Jurkat, Clone E6-1 (cell line): ENCODE measurements at places on chromosomes 12 and 14.
A peak's percentile ranks its signal among the peaks of the same experiment; 100 is the strongest.

GRCh38 chr12:1593174-1594005, 991 bp downstream of the FBXL14 start:
- peak; percentile 57 for DNase-seq

DNA sequence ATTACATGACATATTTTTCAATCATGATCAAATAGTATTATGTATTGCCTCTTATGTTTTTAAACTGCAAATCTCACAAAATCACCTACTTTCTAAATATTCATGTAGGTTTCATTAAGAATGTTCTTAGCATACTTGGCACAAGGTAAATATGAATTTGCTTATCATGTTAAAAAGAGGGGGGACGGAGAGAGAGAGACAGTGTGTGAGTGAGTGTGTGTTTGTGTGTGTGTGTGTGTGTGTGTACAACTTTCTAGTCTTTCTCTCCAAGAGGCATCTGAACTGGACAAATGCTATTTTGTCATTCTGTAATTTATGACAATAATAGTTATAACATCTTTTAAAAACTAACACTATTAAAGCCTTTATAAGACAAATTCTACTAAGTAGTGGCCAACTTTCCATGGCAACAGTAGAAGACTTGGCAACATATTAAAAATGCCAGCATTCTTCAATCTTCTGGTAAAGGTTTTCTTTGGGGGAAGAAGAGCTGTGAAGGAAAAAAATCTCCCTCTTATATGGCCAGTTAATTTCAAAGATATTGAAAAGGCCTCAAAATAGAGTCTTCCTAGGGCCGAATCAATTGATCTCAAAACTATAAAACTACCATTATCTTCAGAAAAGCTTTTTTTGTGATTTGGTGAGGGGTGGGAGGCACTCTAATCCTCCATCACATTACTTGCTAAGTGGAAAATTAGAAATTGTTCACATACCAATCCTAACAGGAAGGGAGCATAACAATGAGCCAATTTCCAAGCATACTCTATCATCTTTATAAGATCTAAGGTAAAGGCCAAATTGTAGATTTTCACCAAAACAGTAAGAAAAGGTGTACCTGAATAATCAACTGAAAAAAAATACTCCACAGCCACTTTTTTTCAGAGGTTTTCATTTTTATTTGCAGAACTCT, 28.2 kb downstream of the CDK17 start:
- DNase-seq = no peak

GRCh38 chr14:76675046-76675445, 86.2 kb upstream of the VASH1 start:
- no peak for DNase-seq

DNA sequence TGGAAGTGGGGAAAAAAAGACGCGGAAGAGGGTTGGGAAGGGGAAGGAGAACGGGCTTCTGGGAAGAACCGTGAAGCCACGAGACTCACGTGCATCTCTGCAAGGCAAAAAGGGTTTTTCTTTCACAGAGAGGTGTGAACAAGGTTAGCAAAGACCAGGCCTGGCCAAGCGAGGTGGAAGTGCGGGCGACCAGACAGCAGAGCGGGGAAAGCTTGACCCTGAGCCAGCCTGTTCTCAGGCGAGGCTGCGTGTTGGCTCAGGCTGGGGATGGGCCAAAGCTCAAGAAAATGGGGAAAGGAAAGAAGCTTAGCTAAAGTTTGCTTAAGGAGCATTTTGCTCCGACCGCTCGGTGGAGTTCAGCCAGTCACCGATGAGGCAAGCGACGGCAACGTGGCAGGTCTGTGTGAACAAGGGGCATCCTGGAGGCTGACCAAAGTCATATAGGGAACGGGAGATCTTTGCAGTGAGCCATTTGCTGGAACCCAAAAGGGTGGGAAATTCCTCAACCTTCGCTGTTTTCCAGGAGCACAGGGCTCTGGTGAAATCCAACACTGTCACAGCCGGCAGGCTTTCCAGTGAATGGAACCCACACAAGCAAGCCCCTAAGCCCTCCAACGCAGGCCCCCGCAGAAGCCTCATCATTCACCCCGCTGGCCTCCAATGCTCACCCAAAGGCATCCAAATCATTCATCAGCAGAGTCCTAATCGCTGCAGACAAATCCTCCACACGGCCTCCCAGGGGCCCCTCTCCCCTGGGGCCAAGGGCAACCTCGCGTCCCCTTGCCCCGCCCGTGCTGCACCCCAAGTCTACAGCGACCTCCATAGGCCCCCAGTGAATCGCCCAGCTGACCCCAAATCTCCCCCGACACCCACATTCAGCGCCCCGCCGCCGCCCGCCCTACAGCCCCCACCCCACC, 754 bp downstream of the ZNF605 start:
- DNase-seq = no peak

GRCh38 chr12:28040246-28040645, 67.7 kb upstream of the PTHLH start:
- no peak for DNase-seq

- DNase-seq = no peak
Observed at GRCh38 chr12:5232826-5233500, 189.3 kb downstream of the KCNA5 start.

- no peak for DNase-seq
Observed at GRCh38 chr12:108587826-108588225, 10.1 kb downstream of the TMEM119 start.

DNA sequence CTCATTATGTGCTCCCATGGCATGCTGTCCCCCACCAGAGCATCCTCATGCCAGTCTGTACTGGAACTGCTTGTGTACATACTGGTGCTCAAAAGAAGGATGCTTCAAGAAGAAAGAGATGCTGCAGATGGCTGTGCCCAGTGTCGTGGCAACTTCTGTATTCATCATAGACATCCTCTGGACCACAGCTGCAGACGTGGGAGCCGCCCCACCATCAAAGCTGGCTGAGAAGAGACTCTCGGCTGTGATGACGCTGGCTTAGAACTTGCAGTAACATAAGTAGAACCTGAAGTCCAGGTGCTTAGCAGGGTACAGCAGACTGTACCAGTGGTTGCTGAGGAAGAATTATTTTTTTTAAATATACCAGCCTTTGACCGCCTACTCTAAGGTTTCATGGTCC, 112.6 kb upstream of the ARHGAP5 start:
- no peak for DNase-seq

- peak; percentile 97 for DNase-seq
Observed at GRCh38 chr12:45670346-45671065, 59.0 kb upstream of the ARID2 start.

DNA sequence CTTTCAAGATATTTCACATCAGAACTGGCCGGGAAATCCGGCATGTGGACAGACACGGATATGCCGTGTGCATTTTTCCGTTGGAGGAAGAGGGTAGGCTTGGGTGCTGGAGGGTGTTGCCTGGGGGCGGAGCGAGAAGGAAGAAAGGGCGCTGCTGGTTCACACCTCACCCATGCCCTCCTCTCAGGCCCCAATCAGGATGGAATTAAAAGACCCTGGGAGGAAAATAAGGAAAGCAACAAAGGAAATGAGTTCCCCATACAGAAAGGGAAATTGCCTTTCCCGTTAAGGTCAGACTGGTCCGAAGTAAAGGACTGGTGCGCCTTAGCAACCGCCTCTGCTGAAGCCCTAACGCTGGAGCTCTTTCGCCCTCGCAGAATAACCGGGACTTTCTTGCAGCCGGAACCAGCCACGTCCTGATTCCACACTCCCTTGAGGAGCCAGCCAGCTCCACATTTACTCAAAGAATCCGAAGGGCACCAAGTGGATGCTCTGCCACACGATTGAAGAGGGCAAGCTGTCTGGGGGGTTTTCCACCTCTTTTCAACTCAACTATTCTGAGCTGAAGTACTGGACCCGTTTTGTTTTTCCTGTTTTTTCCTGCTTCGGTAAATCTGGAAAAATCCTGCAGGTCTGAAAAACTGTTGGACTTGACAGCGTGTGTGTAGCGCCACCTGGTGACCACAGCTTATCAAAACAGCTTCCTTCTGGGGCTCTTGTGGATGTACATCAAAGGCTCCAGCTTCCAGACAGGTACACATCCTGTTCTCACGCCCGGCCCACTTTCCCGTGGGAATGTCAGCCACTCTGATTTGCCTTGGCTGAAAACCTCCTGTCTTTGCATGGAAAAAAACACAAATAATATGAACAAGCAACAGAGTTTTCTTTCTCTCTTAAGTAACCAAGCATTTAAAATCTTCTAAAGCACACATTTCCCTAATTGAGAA, 37.6 kb upstream of the BCL2L14 start:
- DNase-seq = peak; percentile 86

DNA sequence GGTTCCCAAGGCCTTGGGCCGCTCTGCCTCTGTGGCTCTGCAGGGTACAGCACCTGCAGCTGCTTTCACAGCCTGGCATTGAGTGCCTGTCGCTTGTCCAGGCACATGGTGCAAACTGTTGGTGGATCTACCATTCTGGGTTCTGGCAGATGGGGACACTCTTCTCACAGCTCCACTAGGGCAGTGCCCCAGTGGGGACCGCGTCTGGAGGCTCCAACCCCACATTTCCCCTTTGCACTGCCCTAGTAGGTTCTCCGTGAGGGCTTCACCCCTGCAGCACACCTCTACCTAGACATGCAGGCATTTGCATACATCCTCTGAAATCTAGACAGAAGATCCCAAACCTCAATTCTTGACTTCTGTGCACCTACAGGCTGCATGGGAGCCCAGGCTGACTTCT, 19.2 kb upstream of the ASPG start:
- no peak for DNase-seq
